Skeletal muscle cell (primary cell): ENCODE measurements at places on chromosomes 12 and 14.

DNA sequence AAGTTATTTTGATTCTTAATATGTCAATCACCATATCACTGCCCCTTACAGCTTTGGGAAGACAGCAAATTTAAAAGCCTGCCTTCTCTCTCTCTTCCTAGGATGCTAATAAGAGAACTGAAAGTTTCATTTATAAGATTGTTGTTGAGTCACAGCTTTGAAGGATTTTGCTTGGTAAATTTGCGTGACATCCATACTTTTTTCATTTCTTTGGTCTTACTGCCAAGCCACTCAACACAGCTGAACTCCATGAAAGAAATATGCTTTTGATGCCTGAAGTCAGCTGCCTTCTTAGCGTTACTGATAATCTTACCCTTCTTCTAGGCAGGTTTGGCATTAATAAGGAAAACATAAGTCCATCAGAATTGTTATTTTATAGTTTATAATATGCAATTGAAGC is 155.0 kb downstream of the CRADD start:
- no peak for DNase-seq

DNA sequence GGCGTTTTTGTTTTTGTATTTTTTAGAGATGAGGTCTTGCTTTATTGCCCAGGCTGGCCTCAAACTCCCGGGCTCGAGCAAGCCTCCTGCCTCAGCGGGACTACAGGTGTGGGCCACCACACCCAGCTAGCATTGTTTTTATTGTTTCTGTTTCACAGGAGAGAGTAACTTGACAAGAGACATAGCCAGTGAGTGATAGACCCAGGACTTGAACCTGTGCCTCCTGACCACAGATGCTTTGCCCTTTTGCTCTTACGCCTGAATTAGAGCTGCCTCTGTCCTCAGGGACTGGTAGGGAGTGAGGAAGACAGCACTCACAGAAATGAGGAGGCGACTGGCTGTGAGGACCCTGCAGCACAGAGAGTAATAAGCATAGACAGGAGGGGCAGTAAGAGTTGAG is 2.3 kb downstream of the EVL start:
- DNase-seq = no peak

GRCh38 chr12:57865084-57865751 is 18.7 kb upstream of the CTDSP2 start:
- no peak for DNase-seq

- DNase-seq = no peak
These were observed 183.6 kb upstream of the PZP start for GRCh38 chr12:9391815-9392214.

GRCh38 chr14:20331053-20331613 is 1.9 kb downstream of the CCNB1IP1 start:
- no peak for DNase-seq

DNA sequence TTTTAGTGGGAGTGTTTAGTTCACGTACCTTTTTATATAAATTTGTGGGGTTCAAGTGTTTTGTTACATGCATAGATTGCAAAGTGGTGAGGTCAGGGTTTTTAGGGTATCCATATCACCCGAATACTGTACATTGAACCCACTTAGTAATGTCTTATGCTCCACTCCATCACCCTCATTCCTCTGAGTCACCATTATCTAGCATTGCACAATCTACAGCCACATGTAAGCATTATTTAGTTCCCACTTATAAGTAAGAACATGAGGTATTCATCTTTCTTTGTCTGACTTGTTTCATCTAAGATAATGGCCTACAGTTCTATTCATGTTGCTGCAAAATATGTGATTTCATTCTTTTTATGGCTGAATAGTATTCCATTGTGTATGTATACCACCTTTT is 583.7 kb upstream of the LRFN5 start:
- DNase-seq = no peak

GRCh38 chr12:110857528-110857927 is 10.7 kb downstream of the CCDC63 start:
- DNase-seq = no peak

GRCh38 chr14:102840771-102841528 is 63.7 kb downstream of the TRAF3 start:
- DNase-seq = no peak

DNA sequence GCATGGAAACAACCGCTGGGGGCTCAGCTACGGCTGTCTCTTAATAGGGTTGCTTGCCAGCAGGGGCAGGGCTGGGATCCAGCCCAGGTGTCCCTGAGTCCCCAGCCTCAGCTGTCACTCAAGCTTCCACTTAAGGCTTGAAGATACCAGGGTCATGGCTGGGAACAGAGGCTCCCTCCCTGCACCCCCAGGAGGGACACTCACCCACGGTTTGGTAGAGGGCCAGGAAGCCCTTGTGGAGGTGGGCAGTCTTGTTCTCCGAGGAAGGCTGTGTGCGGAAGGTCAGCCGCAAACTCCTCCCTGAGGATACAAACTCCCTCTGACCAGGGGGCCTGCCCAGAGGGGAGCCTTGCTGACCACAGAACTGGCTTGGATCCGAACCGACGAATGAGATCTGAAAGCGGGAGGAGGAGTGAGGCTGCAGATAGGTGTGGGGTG is 7.3 kb downstream of the C1RL start:
- DNase-seq = no peak

DNA sequence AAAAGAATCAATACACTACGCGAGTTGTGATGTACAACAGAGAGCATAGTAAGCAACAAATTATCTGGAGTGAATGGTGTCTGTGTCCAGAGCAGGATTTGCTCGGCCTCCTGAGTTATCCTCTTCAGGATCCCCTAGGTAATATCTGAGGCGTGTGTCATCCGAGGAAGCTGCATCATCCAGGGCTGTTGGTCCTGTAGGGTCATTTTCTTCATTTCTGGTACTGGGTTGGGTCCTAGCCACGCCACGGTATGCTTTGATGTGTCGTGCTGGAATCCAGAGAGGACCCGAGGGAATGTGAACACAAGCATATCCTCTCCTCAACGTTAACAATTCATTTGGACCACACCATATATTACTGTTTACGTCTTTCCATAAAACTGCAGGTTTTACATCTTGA is 19.0 kb upstream of the CLEC4E start:
- DNase-seq = no peak

GRCh38 chr12:4308334-4308950 is 12.6 kb upstream of the TIGAR start:
- no peak for DNase-seq
